Activated naive CD4-positive, alpha-beta T cell treated with anti-CD3 and anti-CD28 coated beads for 36 hours (primary cell): ENCODE measurements at places on chromosomes 16 and 17.
A peak's percentile ranks its signal among the peaks of the same experiment; 100 is the strongest.

DNA sequence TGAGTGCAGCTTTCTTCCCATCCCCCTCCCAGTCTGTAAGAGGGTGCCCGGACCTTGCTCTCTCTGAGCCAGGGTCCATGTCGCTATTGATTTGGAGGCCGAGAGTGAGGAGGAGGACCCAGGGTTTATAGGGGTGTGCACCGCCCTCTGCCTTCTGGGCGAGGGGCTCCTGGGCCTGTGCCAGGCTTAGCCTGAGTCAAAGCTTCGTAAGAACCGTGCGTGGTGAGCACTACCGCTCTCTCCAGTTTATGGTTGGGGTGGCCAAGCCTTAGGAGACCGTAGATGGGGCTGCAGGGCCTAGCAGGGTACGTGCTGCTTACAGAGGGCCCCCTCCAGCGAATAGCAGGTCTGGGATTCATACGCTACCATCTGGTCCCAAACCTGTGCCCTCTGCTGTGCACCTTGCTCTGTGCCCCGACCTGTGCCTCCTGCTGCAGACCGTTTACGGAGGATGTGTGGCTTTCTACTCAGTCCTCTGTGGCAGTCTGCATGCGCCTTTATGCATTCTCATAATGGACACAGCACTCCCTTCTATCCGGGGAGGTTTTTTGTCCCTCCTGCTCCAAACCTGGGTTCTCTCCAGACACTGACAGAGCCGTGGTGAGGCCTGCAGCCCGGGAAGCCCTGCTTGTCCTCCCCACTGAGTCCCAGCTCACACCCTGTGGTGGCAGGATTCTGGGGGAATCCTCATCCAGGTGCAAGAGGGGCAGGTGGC, 54.7 kb downstream of the PGS1 start:
- no peak for DNase-seq

GRCh38 chr17:12114686-12115418, 94.2 kb downstream of the MAP2K4 start:
- no peak for DNase-seq

DNA sequence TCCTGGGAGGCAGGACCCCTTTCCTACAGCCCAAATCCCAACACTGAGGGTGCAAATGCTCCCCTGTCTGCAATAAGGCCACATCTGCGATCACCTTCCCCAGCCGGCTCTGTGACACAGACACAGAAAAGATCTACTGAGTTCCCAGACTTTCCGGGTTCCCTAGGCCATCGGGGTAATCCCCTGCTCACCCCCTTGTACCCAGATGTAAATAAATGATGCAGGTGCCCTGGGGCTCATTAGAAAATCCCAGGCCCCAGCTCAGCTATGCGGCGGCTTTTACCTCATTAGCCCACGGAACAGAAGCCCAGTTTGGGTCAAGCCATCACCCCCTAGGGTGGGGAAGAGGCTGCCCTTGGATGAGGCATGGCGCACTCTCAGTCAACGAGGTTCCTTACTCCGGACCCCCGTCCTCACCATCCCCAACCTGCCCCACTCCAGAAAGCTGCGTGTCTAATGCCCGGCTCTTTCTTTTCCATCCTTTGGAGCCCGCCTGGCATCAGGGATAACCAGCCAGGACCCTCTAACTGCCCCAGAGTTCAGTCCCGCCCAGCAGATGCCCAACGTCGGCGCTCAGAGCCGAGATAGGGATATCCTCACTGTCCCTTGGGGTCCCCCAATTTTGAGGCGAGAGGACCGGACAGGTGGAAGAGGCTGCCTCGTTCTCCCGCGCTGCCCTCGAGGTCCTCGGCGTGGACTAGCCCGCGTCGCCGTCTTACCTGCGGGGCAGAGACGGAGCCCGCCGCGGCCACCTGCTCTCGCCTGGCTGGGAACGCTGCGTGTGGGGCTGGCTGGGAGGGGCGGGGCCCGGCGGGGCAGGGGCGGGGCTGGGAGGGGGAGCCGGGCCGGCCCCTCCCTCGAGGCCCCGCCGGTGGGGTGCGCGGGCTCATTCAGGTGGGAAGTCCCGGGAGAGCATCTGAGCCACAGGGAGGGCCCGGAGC, at the start of gene ZNF385C:
ZNF385C (minus strand) TSS at position 783 of the 941 bp plus-strand sequence. CDS start 35,417 bp downstream, outside the sequence.
- DNase-seq: no peak

GRCh38 chr17:75242461-75243042, 18.9 kb downstream of the GGA3 start:
- no peak for DNase-seq

- no peak for DNase-seq
These were observed 49.6 kb upstream of the RPL38 start for GRCh38 chr17:74153821-74154430.

GRCh38 chr17:79752175-79752574, 21.4 kb downstream of the ENPP7 start:
- DNase-seq: peak; percentile 73

- no peak for DNase-seq
These were observed 37.5 kb upstream of the ACSM2B start for GRCh38 chr16:20613481-20614185.

DNA sequence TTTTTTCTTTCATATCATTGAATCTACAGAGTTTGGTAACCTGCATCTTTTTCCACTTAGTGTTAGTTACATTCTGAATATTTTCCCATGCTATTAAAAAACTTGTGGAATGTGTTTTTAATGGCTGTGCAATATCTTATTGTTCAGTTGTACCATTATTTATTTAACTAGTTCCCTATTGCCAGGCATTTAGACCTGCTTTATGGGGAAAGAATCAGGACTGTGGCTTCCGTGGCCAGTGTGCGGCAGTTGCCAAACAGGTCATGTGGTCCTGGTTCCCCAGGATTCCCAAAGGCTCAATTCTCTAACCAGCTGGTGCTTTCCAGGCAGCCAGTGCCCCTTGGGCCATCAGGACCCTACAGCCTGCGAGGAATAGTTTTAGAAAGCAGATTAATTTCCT, 30.8 kb downstream of the NDEL1 start:
- DNase-seq: no peak

GRCh38 chr17:74119049-74119580, 84.4 kb upstream of the RPL38 start:
- no peak for DNase-seq

DNA sequence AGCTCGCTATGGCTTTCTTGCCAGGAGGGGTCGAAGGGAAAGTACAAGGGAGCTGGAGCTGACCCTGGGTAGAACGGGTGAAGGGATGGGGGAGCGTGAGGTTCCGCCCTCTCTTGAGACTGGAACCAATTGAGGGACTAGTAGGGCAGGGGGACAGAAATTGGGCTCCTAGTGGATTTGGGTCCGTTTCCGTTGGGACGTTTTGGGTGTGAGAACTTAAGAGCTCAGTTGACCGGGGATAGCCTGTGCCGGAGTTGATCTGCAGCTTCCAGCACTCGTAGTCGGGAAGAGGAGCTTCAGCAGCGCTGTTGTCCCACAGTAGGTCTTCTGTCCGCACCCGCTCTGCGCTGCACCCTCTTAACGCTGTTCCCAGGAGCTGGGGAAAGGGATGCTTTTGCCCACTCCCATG, 481 bp downstream of the CNTROB start:
- DNase-seq: peak; percentile 41

DNA sequence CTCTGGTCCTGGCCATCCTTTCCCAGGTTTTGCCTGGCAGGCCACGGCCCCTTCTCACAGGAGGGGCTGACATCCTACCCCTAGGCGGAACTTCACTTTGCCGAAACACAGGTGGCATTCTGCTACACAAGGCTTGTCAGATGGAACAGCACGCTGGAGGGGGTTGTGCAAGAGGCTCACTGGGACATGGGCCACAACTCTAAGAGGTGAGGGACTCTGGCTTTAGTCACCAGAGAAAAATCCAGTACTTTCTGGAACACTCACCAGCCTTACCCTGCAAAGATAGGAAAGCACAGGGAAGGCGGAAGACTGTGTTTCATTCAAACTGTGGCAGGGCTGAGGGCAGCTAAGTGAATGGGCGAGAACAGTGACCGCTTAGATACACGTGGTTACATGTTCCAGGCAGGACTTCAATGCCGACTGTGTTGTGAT, 18.3 kb downstream of the CDC42EP4 start:
- no peak for DNase-seq

DNA sequence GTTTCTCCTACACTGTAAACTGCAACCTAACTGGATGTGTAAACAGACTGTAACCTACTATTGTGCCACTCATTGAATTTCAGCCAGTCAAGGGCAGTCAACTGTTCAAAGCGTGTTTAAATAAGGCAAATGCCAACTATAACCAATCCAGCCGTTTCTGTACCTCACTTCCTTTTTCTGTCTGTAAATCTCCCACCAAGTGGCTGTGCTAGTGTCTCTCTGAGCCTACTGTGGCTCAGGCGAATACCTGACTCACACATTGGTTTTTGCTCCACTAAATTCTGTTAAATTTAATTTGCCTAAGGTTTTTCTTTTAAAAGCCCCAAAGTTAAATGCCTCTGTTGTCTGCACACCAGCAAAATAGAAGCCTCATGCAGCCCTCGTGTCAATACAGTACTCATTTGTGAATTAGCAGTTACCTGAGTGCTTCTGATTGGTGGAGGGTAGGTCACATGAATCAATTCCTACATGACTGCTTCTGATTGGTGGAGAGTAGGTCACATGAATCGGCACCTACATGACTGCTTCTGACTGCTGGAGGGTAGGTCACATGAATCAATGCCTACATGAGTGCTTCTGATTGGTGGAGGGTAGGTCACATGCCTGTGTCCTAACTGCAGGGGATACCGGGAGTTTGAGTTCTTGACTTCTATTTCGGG, 31.1 kb upstream of the CCR7 start:
- peak; percentile 76 for DNase-seq

DNA sequence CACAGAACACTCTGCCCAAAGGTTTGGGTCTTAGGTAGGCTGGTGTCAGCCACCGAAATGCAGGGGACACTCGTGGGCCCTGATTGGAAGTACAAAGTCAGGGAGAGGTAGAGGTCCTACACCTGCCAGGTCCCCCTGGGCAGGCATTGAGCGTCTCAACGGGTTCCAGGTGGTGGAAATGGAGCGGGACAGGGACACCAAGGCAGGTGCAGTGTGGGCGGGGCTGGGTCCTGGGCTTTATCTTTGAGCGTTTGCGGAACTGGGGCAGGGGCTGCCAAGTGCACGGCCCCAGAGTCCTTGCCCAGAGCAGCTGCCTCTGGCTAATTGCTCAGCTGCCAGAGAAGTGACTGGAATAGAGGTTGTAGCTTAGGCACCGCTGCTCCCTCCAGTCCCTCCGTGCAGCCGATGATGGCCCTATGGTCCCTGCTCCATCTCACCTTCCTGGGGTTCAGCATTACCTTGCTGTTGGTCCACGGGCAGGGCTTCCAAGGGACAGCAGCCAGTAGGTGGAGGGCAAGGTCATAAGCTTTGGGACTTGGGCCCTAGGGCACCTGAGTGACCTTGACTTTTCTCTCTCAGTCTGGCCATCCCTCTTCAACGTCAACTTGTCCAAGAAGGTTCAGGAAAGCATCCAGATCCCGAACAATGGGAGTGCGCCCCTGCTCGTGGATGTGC, at the start of gene ZACN:
ZACN (plus strand) TSS at position 323 of the 675 bp plus-strand sequence; CDS start at position 406, 83 bp downstream.
- no peak for DNase-seq

DNA sequence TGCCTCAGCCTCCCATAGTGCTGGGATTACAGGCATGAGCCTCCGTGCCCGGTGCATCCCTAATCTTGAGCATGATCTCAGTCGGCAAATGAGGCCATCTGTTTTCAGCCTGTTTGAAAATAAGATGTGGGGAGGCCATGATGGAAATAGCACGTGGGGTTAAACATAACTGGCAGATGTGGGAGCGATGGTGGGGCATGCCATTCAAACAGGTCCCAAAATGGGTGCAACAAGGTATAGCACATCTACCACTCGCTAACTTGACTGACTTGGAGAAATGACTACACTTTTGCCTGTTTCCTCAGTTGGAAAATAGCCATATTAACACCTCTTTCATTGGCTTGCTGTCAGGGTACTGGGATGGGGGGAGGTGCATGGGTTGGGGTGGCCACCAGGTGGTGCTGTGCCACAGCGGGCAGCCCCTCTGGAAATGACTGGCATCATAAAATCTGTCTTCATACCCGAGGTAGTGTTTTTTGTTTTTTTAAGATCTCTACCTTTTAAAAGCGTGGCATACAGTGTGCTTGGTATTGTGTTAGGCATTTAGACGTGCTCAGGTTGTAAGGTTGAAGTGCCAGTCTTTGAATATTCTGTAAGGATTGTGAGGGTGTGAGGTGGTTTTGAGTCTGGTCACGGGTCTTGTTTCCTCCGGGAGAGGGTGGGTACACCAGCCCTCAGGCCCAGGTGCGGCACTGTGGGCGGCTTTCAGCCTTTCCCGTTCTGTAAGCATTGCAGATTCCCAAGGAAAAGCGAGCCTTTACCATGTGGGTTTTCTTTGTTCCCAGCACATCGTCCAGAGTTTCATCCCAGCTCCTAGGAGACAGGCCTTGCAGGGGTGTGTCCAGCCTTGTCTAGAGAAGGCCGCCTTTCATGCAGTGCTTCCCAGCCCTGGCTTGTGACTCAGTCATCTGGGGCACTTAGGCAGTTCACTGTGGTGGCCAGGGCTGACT, 2.9 kb upstream of the TTYH2 start:
- DNase-seq: peak; percentile 89

DNA sequence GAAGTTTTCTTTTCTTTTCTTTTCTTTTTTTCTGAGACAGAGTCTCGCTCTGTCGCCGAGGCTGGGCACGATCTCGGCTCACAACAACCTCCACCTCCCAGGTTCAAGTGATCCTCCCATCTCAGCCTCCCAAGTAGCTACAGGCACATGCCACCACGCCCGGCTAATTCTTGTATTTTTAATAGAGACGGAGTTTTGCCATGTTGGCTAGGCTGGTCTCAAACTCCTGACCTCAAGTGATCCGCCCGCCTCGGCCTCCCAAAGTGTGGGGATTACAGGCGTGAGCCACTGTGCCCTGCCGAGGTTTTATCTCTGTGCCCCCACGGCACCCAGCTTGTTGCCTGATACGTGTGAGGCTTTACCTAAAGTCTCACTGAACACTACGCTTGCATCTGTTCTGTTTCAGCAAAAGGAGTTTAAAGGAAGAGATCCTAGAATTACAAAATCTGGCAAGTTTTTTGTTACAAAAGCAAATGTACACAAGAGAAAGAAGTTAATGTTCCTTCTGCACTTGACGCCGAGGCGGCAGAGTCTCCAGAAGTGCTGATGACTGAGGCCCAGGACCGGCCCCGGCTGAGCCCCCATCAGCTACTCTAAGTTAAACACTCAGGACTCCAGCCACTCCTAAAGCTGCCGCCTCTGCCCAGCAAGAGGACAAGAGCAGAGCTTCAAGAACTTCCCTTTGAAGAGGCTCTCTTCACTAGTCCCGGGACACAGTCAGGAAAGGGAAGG, 9.2 kb downstream of the ABCA3 start:
- no peak for DNase-seq

DNA sequence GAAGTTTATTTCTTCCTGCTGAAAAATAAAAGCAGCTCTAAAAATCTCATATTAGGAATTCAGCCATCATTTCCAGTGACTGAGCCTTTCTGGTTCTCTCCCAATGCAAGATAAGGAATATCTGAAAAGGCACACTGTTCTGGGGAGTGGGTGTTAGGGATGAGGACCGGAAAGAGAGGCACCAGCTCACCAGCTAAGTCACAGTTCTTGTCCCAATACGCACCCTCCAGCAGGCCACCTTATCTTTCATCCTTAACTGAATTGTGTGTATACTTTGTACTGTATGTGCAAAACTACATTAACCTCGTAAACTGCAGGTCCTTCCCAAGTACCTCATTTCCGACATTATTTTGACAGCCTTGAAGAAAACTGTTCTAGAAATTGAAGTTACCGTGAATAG, 11.0 kb downstream of the AMFR start:
- no peak for DNase-seq

DNA sequence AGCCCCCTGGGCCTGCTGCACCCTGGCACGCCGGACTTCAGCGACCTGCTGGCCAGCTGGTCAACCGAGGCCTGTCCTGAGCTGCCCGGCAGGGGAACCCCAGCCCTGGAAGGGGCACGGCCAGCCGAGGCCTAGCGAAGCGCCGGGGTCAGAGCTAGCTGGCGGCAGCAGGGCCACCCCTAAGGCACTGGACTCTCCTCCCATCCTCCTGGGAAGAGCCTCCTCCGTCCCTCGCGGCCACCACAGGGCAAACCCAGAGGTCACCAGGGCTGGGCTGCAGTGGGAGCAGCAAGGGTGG, 2.3 kb downstream of the PERCC1 start:
- no peak for DNase-seq
